ENCODE measurements at places on chromosomes 13 and 19. TPM values are rescaled to one million over a fixed set of nuclear protein-coding genes. Genes with fewer than 3 reads are reported as not detected.

DNA sequence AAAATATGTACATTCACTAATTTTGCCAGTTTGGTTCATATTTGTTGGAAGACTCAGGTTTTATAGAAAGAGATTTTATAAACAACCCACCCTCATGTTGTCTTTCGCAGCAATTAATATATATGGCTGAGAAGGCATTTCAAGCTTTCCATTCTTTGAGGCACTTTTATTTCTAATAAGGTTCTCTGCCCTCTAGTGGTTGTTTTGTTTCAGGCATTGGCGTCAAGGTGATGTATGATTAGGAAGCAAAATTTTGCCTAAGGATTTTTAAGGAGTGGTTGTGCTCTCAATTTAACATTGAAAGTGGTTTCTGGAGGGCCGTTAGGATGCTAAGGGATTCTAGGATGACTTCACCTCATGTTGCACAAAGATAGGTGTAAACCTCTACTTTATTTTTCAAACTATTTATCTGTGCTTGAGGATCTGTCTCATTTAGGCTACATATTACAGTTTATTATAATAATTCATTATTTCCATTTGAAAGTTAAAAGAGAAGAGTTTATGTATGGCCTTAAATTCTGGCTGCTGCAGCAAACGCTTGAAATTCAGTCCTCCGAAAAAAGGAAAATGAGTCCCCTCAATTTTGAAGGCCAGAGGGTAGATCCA lies 35.9 kb downstream of the OXGR1 start:
- DNase-seq: no peak

DNA sequence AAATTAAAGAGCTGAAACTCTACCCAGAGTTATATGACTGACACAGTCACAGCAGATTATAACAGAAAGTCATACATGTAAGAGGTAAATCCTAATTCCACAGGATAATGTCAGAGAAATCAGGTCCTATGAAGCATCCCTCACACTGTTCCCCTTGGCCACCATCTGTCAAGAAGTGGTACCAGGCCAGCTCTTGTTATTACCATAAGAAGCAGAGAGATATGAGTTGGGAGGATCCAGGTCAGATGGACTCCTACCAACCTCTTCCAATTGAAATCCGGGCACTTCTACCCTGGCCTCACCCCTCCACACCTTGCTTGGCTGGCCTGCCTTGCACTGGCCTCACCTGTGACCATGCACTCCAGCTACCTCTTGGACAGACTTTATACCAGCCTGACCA lies 353.2 kb downstream of the DNAJC15 start:
- no peak for DNase-seq

- DNase-seq: no peak
These were observed at the start of gene ICAM4 for GRCh38 chr19:10286803-10287737. Gene ICAM4, plus strand, starts transcription at chr19:10286955. Its CDS starts 58 bp downstream, at chr19:10287013.

DNA sequence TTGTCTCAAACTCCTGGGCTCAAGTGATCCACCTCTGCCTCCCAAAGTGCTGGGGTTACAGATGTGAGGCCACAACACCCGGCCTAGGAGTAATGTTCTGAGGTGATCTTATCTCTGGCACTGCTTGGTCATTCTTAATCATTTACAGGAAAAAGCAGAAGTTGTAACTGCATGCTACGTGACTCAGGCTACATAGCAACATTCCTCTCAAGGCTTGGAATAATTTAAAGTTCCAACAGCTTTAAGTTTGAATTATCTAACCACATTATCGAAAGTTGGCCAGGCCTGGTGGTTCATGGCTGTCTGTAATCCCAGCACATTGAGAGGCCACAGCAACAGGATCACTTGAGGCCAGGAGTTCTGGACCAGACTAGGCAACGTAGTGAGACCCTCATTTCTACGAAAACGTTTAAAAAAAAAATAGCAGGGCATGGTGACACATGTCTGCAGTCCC lies 3.9 kb upstream of the B9D2 start:
- no peak for DNase-seq

GRCh38 chr13:110251193-110251819 lies 55.7 kb downstream of the COL4A1 start:
- no peak for DNase-seq

DNA sequence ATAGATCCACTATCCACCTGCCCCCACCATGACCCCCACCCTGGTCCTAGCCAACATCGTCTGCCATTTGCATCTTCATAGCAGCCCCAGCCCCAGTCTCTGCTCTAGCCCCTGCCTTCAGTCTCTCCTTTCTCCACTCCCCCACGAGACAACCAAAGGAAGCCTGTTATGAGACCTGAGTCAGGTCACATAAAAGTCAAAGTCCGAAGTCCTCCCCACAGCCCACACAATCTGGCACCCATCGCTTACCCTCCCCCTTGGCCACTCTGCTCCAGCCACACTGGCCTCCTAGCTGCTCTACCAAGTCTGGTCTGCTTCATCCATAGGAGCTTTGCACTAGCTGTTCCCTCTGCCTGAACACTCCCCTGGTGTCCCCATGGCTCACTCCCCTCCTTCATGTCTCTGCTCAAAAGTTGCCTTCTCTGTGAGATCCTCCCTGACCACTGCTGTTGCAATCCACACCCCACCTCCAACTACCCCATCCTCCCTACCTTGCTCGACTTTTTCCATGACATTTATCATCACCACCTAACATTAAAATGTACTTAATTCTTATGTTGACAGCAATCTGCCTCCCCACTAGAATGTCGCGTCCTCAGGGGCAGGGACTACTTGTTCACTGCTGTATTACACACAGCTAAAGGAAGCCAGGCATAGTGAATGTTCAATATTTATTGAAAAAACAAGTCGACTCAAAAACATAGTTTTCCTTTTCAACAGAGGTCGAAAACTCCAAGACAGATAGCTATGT lies 1.2 kb upstream of the PLEKHG2 start:
- no peak for DNase-seq

DNA sequence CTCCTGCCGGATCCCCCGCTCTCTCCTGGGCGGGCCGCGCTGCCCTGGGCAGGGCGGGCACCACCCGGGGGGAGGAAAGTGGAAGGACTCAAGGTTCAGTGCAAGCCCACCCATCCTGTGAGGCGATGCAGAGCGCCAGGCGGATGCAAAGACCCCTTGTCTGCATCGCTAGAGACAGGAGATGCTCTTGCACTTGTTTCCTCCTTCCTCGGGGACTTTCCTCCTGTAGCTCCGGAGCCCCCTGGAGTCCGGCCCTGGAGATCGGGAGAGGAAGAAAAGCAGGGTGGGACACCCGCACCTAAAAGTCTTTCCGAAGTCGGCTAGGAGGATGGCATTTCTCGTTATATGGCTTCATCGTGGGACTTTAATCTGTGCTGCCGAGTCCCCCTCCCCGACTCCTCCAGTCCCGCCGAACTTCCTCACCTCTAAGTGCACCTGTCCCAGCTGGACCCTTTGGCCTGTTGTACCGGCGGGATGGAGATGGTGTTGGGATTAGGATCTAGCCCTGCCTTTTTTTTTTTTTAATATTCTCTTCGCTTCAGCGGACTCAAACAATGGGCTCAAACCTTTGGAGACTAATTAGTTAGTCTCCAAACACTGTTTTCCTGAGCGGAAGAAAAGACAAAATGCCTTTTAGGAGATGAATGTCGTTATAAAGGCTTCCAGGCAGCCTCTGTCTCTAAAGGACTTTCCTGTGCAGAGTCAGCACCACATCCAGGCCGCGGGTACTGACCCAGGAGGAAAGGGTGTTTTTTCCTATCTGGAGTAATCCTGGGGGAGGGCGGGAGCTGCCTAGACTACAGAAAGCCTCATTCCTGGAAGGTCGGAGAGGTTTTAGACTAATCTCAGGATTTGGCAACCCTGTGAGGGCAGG lies 725 bp downstream of the FAM124A start:
- DNase-seq: no peak

The PTGER1 gene
- polyA plus RNA-seq: 2.9 TPM

The POGLUT2 gene
- 70.0 TPM for polyA plus RNA-seq

The NTF4 gene
- 5.1 TPM for polyA plus RNA-seq

The PRR36 gene
- polyA plus RNA-seq: 7.8 TPM

The TMPRSS9 gene
- polyA plus RNA-seq: 0.44 TPM

The TEKTIP1 gene
- 2.7 TPM for polyA plus RNA-seq

Data from left renal pelvis (tissue), 4 donors.